ENCODE measurements at places on chromosomes 4 and X.

DNA sequence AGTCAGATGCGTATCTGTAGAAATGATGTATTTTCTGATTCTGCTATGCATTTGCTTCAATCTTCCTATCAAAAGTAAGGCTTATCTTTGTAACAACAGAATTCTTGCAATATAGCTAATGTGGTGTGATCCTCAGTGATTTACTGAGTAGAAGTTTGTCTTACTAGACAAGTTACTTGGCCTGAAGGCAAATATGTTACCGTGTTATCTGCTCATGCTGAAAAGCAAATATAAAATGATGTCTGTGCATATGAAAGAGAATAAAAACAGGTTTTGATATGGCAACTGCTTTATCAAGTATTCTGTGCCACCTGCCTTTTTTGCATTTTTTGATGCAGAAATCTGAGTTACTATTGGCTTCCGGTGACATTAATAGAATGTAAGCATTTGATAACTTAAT lies 92.6 kb downstream of the TIGD2 start:
- DNase-seq, result no peak

GRCh38 chr4:59243038-59243437 lies 1957.1 kb upstream of the ADGRL3 start:
- DNase-seq, result no peak

DNA sequence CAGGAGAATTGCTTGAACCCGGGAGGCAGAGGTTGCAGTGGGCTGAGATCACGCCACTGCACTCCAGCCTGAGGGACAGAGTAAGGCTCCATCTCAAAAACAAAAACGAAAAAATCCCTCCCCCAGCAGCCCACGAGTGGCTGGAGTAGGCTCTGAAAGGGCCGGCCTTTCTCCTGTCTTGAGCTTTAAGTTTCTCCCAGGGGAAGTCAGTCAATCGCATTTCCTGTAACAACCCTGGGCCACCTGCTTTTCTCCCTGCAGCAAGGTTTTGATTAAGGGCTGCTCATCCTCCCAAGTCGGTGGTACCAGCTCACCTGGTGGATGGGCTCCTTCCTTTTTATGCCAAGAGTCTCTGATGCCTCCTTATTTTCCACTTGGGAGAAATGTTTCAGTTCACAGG lies 2.0 kb upstream of the NYX start:
- no peak for DNase-seq

GRCh38 chr4:188332265-188332664 lies 193.0 kb downstream of the TRIML1 start:
- no peak for DNase-seq

DNA sequence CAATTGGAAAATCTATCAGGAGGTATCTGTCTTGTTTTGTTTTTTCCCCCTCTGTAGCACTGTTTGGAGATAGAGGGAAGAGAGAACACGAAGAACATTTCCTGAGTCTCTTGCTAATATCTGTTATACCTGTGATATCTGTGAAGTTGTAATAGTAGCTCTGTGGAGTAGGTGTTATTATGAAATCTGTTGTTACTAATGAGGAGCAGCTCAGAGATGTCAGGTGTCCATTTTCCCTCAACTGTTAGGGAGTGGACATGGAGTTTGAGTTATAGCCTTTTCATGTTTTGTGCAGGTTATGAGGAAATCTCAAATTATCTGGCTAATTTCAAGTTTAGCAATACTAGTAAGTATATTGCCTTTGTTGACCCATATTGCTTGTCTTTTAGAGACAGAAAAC lies 52.4 kb downstream of the SEC24B start:
- DNase-seq, result no peak

- DNase-seq, result no peak
These were observed 276.7 kb downstream of the GBA3 start for GRCh38 chr4:22969287-22969896.

DNA sequence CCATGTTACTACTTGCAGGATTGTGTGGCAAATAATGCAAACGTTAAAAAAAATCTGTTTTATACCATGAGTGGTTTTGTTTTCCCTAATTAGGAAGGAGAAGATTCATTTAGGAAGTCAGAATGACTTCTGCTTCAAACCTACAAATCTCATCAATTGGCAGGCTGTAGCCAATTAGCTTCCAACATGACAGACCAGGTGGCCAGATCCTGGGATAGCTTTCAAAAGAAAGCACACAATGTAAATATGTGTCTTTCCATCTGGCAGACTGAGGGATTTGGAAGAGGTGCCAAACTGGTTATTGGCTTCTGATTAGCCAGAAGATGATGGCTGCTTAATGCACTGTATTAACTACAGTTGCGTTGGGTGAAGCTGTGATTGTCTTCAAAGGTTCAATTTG lies 432.8 kb downstream of the ANKRD50 start:
- no peak for DNase-seq

DNA sequence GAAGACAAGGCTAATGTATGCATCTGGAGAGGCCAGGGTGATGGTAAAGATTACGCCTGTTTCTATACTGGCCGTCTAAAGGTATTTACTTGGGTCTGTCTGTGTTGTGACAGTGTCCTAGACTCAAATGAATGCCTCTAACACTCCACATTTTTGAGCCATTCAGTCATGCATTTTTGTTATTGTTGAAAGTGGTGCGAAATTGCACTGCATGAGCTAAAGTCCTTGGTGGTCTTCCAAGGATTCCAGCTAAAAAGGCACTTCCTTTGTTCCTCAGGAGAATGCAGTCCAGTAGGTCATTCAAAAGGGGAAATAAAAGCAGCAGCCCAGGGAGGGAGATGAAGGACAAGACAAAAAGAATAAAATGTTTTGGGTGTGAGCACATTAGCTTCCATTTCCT lies 3.0 kb downstream of the GPC4 start:
- DNase-seq, result no peak

DNA sequence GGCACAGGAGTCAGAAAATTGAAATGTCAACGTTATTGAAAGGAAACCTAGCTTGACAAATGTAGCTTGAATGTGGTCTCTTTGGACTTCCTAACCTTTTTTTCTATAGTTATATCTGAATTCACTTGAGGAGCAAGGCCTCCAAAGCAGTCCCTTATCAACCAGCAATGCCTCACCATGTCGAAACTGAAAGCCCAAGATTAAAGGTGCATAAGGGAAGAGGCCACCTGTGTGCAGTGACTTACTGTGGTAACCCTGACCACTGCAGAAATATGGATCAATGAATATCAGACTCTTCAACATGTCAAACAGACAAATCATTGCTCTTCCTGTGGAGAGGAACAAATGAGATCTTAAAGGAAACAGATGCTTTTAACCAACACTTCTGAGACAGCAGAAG lies 95.0 kb upstream of the GIMD1 start:
- no peak for DNase-seq

DNA sequence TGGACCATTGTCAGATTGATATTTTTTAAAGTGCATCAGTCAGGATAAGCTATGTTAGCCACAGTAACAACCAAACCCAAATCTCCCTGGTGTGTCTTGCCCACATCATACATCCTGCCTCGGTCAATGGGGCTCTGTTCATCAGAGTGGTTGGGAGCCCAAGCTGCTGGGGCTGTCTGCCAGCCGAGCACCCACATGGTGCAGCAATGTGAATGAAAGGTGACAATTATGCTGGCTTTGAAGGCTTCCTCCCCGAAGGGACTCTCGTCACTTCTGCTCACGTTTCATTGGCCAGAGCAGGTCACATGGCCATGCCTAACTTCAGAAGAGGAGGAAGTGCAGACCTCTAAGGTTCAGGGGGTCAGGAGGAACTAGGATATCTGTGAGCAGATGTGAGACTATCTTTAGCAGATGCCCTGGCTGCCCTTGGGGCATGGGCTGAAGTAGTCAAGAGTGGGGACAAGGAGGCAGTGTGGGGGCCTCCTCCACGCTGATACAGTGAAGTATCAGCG lies 1.3 kb upstream of the JAKMIP1 start:
- no peak for DNase-seq

DNA sequence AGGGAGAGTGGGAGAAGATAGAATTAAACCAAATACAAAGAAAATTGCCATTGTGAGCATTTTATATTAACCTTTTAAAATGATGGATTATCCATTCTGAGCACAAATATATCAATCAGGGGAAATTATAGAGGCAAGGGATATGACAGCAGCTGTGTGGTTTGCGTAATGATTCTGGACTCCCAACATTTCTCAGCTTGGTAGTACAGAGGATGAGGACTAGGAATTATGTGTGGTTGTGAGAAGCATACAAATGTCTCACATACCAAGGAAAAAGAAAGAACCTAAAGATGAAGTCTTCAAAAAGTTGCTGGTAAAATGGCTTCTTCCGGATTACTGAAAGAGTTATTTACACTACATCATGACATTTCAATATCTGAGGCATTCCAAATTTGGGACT lies 674.6 kb upstream of the NR3C2 start:
- DNase-seq, result no peak

- DNase-seq, result no peak
These were observed 850.9 kb downstream of the FAM133A start for GRCh38 chrX:94524867-94525266.

DNA sequence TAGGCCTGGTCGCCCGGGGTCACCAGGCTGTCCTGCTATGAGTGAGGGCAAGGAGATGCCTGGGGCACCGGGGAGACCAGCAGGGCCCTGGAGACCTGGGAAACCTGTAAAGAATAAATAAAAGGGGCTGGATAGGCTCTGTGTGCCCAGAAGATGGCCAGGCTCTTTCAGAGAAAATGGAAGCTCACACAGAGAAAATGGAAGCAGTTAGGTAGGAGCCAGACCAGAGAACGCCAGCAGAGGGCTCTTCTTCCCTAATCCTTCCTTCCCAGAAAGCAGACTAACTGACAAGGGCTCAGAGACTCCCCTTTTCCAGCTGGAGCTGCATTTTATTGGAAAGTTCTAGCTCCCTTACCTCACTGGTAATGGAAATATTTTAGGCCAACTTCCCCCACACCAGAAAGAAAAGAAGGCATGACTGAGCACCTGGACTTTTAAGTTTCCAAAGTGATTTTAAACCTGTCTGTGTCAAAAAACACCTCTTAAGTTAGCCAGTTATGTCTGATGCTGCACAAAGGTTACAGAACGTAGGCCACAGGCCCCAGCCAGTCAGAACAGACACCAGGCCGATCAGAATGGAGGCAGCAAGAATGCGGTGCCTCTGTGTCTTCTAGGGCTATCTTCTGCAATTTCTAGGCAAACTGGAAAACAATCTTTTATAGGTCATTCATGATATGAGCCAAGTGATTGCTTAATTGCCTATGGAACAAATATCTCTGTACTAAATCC lies 74.0 kb downstream of the ATG4A start:
- DNase-seq, result no peak

GRCh38 chrX:129653971-129654651 lies 645 bp downstream of the APLN start:
- DNase-seq, result peak; percentile 14

GRCh38 chr4:80500613-80501012 lies 165.1 kb downstream of the CFAP299 start:
- DNase-seq, result no peak

DNA sequence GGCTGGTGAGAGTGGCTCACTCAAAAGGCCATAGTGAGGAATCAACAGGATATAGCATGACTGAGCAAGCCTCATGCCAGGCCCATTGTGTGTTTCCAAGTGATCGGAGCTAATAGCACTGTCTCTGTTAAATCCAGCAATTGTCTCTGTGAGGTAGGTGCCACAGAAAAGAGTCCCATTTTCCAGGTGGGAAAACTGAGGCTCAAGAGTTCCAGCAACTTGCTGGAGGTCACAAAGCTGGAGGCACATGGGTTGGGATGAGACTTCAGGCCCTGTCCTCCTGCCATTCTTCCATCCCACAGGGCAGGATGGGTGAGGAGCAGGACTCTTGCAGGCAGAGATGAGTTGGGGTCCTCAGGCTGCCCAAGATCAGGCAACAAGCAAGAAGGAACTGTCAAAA lies 1.1 kb upstream of the CYTL1 start:
- DNase-seq, result no peak

- no peak for DNase-seq
These were observed 248.9 kb downstream of the BCOR start for GRCh38 chrX:39848900-39849299.

DNA sequence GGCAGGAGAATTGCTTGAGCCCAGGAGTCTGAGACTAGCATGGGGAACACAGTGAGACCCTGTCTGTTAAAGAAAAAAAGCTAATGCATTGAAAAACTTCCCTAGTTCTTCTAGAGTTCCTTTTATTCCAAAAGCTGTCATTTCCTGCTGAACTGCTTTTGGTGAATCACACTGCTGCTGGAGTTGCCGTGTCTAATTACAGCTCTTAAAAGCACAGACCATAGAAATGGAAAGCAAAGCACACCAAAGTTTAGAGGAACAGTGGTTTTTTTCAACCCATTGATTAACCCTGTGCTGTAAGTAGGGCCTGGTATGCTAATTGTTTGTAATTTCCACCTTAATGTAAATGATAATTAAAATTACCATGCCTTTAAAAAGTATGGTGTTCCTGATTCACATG lies 52.4 kb downstream of the SEPTIN11 start:
- DNase-seq, result no peak

- no peak for DNase-seq
These were observed 66.1 kb upstream of the SOD3 start for GRCh38 chr4:24729119-24729730.

DNA sequence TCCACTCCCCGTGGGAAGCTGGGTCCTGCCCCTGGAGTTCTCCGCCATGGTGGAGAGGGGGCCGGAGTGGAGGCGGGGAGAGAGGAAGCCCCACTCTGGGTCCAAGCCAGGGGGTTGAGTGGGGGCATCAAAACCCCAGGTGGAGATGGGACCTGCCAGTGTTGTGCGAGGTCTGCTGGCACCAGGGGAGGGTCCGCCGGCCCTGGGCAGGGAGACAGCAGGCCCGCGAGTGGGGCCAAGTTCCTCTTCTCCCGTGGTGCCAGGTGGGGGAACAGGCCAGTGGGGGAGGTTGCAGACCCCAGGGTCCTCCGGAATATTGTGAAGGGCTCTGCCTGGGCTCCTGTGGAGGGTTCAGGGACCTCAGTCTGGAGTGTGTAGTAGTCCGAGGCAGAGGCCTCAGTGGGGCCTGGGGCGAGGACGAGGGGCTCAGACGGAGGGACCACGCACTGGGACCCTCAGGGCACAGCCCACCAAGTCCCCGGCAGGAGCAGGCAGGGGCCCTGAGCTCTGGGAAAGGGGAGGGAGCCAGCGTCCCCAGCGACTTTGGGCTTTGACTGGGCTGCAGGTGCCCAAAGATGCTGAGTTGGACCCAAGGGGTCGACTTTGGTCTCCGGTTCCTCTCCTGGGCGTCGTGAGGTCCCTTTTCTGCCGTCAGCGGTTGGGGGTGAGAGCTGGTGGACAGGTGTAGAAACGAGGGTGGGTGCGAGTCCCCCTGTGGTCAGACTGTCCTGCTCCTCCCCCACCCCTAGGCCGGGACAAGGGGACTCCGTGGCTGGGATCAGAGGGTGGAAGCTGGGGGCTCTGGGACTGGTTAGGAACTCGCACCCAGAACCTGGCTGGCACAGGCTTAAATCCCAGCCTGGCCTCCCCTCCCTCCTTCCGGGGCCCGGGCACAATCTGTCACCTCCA lies 43.8 kb upstream of the NKX1-1 start:
- DNase-seq, result no peak

- no peak for DNase-seq
These were observed 109.1 kb downstream of the ANAPC4 start for GRCh38 chr4:25486171-25486570.

DNA sequence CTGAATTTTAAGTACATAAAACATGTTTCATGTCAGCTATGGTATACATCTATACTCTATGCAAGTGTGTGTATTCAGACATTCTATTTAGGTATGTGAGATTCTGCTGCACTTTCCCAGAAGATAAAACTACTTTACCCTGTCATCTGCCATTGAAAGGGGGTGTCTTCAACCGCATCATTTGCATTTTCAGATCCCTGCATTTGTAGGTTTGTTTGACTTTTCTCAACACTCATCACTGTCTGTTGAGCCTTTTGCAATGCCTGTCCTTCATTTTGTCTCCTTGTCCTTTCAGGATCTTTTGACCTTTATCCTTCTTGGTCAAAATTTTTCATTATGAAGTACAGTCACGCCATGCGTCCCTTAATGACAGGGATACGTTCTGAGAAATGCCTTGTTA lies 103.5 kb downstream of the TMA16 start:
- DNase-seq, result no peak

All from T-helper 17 cell (primary cell).